Stimulated activated CD4-positive, alpha-beta T cell treated with anti-CD3 and anti-CD28 coated beads, Interleukin-2, amount 100 ng/mL, for 4 hours (primary cell): ENCODE measurements at places on chromosomes 16 and 17.

DNA sequence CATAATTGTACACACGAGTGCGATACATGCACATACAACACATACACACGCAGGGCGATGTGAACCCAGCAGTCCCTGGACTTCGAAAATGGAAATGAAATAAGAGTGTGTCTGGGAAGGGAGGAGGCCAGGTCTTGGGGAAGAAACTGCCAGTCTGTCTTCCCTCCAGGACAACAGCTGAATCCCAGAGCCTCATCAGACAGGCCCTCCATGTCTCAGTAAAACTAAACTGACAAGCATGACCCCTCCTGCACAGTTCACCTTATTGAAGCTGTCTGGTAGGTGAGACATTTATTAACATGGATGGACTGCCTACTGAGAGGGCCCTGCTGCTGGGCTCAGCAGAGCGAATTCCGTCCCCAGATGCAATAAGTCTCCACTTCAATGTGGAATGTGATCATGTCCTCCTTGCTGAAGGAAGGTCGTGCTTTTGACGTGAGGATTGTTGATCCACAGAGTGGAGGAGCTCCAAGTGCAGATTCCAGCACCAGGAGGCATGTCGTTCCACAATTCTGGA, 117.4 kb downstream of the SOX9 start:
- no peak for DNase-seq

DNA sequence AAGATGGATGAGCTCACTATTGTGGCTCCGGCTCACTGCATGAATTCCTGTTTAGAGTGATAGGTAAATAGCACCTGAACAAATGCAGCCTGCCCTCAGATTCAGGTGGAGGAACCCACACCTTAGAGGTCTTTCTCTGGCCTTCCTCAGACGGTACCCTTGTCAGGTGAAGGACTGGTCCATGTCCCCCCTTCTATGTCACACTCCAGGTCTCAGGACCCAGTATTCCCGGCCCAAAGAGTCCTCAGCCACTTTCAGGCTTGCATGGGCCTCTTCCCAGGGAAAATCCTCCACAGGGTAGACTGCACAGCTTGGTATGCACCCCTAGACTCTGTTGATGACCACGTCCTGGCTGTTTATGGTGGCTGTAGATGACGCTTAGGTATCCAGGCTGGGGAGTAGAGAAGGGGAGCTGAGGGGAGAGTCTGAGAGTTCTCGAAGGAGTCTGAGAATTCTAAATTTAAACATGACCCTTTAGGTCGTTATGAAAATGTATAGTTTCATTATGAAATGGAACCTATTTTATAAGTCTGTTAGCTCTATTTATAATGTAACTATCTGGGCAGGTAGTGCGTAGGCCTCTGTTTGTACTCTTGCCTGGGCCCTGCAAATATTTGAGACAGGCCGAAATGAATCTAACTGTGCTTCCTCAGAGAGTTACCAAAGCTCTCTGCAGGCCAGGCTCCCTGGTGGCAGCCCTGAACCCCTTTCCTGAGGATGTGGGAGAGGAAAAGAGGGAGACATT, 32.5 kb upstream of the CCR7 start:
- DNase-seq: no peak

- DNase-seq: no peak
Measured at GRCh38 chr17:59641799-59642484, 22.2 kb downstream of the CLTC start.

- DNase-seq: no peak
Measured at GRCh38 chr16:48864055-48864454, 254.1 kb upstream of the N4BP1 start.

- DNase-seq: no peak
Measured at GRCh38 chr17:74202938-74203337, 540 bp upstream of the RPL38 start.

GRCh38 chr17:67280279-67280678, 35.3 kb upstream of the HELZ start:
- DNase-seq: no peak

DNA sequence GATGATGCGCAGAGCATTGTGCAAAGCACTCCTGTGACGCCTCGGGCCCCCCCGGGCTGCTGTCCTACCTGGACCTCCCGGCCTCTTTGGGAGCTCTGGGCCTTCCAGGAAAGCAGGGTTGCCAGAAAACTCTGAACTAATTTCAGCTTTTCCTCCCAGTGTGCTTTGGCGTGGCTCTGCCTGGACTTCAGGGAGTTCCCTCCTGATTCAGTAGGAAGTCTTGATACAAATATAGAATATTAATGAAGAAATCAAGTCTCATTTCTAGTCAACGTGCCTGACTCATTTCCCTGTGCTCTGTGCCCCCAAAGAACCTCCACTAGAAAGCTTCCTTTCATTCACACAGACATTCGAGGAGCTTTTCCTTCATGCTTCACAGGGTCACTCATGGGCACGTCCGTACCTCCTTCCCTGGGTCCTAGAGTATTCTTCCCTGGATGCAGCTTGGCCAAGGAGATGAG, 84.0 kb upstream of the NOL11 start:
- no peak for DNase-seq

DNA sequence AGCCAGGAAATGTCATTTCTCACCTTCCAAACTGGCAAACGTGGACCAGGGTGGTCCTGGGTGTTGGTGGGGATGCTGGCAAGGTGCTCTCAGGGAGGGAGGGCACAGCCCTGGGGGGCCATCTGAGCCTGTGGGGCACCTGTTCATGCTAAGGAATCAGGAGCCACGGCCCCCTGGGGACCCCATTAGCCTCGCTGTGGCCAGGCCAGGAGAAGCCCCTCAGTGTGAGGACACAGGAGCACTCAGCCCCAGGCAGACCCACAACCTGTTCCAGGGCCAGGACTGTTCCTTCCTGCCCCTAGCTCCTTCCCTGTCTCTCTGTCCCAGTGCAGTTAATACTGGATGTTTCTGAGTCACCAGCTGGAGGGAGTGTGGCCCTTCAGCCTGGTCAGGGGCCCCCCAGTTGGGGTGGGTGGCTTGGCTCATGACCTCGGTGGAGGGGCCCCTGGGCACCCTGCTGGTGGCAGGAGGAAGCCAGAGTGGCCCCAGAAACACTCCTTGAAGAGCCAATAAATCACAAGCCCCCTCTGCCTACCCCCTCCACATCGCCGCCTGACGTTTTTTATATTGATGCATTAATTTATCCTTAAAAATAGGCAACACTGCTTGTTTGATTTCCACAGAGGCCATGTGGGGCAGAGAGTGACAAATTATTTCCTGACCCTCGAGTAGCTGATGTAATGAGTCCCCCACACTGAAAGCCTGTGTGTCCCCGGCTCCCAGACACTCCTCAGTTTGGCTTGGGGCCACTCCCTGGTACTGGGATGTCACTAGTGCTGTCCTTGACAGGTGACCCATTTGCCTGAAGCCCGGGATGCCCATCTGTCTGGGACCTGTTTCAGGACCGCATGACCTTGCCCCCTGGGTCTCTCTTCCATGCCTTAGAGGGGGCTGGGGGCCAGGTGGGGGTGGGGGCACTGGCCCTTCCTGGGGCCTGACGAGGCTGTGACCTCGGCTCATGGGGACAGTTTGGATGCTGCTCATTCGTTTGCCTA, 22.3 kb downstream of the ACTG1 start:
- no peak for DNase-seq

DNA sequence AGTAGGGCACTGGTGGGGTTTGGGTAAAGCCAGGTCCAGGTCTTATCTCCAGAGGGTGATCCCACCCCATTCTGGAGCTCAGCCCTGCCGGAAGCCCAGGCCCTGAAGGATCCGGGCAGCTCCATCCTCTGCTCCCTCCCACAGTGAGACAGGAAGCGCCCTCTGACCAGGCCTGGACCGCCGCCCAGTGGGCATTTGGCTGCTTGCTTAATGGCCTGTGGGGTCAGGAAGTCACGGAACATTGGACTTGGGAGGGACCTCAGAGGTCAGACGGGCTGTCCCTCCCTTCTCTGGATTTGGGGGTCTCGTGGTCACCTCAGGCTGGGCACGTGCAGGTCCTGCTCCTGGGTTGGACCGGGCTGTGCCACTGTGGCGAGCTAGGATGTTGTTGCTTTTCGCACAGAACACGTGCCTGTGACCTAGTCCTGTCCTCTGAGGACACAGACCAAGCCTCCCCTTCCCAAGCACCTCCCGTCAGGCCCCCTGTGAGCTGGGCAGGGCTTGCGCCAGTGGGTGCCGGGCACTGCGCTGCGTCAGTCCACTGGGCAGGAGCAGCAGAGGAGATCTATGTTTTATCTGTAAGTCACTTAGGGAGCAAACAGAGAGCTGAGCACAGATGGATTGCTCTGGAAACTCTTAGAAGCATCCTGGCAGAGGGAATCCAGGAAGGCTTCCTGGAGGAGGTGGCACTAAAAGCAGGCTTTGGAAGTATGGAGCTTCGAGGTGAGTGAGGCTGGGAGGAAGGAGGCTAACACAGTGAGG, 49.4 kb upstream of the GSE1 start:
- no peak for DNase-seq
